CD8-positive, alpha-beta memory T cell (primary cell): ENCODE measurements at places on chromosomes 5 and 9.

DNA sequence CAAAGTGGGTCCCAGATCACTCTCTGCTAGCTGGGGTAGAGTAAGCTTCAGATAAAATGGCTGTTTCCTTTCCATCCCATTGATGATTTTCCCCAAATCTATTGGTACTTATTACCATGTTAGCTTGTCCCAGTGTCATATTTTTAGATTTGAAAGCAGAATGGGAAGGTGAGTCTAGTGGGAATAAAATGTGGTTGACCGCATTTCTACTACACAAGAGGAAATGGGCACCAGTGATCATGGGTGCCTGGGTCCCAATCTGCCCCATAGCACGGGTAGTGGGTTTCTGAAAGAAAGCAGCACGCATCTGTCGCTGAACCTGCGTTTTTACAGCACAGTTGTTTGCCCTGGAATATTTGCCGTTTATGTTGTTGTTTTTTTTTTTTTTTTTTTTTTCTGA lies 20.1 kb downstream of the DAPK1 start:
- no peak overlapping the region for H3K4me3 ChIP-seq
- no peaks in the 10 kb centered on the region for H3K36me3 ChIP-seq
- no peak overlapping the region for H3K27ac ChIP-seq
- DNase-seq: no peak
- H3K4me1 ChIP-seq: no peaks in the 10 kb centered on the region

DNA sequence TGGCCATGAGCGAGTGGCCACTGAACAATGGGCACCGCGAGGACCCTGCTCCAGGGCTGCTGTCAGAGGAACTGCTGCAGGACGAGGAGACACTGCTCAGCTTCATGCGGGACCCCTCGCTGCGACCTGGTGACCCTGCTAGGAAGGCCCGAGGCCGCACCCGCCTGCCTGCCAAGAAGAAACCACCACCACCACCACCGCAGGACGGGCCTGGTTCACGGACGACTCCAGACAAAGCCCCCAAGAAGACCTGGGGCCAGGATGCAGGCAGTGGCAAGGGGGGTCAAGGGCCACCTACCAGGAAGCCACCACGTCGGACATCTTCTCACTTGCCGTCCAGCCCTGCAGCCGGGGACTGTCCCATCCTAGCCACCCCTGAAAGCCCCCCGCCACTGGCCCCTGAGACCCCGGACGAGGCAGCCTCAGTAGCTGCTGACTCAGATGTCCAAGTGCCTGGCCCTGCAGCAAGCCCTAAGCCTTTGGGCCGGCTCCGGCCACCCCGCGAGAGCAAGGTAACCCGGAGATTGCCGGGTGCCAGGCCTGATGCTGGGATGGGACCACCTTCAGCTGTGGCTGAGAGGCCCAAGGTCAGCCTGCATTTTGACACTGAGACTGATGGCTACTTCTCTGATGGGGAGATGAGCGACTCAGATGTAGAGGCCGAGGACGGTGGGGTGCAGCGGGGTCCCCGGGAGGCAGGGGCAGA lies 53.3 kb downstream of the JADE2 start:
- peaks cover 6% of the 10 kb centered on the region for H3K4me1 ChIP-seq
- no peaks in the 10 kb centered on the region for H3K27me3 ChIP-seq
- no peak for DNase-seq
- H3K27ac ChIP-seq: no peak overlapping the region
- peaks cover 48% of the 10 kb centered on the region for H3K36me3 ChIP-seq
- no peak overlapping the region for H3K4me3 ChIP-seq

DNA sequence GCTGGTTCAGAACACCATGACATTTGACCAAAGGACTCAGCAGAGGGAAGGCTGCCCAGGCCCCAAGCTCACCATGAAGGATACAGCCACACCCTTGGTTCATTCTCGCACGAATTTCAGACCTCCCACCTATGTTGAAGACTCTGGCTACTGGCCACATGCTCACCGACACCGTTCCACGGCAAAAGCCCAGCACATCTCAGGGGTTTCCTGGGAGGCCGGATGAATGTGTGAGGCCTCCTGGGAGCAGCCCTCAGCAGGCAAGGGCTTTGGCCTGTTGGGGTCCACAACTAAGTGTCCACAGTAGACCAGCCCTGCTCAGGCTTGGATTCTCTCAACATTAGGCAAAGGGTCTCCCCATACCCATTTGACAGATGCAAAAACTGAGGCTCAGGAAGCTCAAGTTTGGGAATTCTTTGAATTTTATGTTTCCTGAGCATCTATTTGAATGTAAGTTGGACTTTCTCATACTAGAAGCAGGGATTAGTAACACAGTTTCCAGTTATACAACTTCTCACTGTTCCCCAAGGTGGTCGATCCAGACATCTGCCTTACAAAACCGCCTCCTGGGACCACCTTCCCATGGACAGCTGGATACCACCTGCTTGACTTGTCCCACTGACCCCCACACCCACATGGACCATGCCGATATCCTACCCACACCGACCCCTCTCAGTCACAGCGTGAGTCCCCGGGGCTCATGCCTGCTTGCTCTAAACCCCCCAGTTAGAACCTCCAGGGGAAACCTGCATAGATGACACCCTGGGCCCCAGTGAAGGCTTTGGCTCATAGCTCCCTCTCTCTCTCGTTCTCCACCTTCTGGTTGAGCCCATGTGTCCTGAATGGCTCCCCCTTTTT lies 27.9 kb downstream of the CCT5 start:
- DNase-seq: no peak
- no peaks in the 10 kb centered on the region for H3K27me3 ChIP-seq
- no peak overlapping the region for H3K27ac ChIP-seq

GRCh38 chr5:61450493-61451279 lies 118.6 kb downstream of the ZSWIM6 start:
- no peak overlapping the region for H3K4me3 ChIP-seq
- no peak overlapping the region for H3K27ac ChIP-seq
- no peaks in the 10 kb centered on the region for H3K36me3 ChIP-seq
- no peak for DNase-seq
- no peaks in the 10 kb centered on the region for H3K27me3 ChIP-seq

GRCh38 chr5:16544607-16545374 lies 72.0 kb downstream of the RETREG1 start:
- H3K27me3 ChIP-seq: no peaks in the 10 kb centered on the region
- H3K4me3 ChIP-seq: no peak overlapping the region
- H3K36me3 ChIP-seq: no peaks in the 10 kb centered on the region
- H3K4me1 ChIP-seq: no peaks in the 10 kb centered on the region
- H3K27ac ChIP-seq: no peak overlapping the region
- no peak for DNase-seq
